CD4-positive, alpha-beta T cell treated with Interleukin-4 for 4 hours (primary cell): ENCODE measurements at places on chromosomes 1 and 21.

GRCh38 chr1:55052221-55053142 lies 13.1 kb downstream of the PCSK9 start:
- DNase-seq, result no peak

GRCh38 chr21:42473498-42474042 lies 22.5 kb downstream of the RSPH1 start:
- no peak for DNase-seq

DNA sequence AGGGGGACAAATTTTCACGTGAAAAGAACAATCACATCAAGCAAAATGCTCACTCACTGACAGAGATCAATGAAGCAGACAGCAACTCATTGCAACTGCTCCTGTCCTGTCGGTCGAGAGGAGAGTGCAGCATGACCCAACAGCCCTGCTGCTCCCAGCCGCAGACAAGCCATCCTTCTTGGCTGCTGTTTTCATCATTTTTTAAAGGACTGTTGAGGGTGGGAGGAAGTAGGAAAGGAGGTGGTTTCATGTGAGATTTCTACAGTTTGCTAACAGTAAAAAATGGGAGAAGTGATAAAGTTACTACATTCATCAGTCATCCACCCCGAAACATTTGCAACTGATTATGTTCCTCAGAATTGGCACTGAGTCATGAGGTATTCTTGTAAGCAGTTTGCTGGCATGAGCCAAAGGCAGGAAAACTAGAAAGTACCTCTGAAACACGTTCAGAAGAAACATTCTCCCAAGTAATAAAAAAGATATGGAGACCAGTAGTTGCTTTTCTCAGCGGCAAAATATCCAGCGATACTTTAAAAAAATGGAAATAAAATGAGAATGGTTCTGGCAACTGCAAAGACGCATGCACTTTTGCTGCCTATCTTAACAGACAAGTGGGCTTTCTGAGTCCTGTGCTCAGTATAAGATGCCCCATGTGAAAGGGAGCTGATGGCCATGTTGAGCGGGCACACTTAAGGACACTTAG lies 72.0 kb upstream of the CLDN14 start:
- no peak for DNase-seq

DNA sequence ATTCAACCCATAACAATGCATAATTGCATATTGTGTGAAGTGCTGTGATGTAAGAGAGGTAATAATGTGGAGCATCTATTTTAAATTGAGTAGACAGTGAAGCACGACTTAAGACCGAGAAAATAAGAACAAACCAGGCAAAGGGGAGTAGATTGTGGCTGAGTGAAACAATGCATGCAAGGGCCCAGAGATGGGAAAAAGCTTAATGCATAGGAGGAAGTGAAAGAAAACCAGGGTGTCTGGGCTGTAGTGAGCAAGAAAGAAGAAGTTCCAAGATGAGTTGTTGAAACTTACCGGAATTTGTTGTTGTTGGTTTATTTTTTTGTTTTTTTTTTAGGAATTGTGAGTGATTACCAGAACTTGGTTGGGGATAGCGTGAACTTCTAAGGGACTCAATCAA lies 104.7 kb downstream of the SNX7 start:
- DNase-seq, result no peak
